Suppressor macrophage (primary cell): ENCODE measurements at places on chromosomes 4 and X.

GRCh38 chrX:19774905-19775304 is 112.5 kb downstream of the SH3KBP1 start:
- DNase-seq, result no peak

GRCh38 chr4:7672601-7673000 is 237.9 kb upstream of the PSAPL1 start:
- no peak for DNase-seq

DNA sequence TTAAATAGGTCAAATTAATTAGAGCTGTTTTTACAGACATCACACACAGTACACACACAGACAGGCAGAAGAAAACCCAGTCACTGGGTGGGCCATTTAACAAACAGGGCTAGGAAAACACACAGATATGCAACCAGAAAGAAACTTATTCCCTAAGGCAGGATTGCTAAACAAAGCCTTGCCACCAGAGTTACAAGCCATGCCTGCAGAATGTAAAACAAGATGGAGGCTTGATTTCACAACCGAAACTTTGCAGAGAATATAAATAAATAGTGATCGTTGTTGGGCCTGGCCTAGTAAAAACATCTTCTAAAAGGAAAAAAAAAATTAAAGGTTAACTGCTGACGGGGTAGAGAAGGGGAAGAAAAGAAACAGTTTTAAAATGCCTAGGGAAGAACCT is 212.3 kb downstream of the NAP1L3 start:
- no peak for DNase-seq

GRCh38 chrX:10545882-10546281 is 74.5 kb downstream of the MID1 start:
- no peak for DNase-seq

DNA sequence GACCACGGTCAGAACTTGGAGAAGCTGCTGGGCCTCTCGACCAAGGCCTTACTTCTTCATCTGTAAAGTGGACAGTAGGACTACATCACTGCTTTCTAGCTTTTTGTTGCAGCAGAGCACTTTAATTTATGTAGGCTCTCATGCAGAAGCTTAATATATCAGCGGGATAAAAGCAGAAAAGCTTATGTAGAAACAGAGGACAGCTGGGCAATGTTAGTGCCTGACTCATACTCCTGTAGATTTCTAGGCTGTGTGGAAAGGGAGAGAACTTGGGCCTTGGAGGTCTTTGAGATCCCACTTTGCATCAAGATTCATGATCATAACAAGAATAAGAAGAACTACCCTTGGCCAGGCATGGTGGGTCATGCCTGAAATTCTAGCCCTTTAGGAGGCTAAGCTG is 91.2 kb downstream of the ARHGAP10 start:
- DNase-seq, result no peak

- DNase-seq, result peak; percentile 34
Observed at GRCh38 chrX:143437439-143437838, 79.8 kb downstream of the SPANXN3 start.

DNA sequence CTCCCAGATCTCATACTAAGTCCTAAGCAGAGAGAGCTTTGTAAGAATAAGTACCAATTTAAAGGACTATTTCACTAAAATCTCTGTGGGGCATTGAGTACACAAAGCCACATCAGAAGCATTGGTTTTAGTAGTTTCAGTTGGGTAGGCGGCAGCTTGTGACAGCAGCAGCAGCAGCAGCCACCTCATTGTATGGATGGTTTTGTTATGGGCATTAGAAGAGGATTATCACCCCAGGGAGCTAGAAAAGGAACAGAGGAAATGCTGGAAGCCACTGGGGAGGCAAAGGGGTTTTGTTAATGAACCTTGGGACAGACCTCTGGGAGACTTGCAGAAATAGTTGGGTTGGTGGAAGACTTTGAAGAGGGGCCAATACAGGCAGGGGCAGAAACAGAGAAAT is 93.9 kb upstream of the FRMPD3 start:
- no peak for DNase-seq

DNA sequence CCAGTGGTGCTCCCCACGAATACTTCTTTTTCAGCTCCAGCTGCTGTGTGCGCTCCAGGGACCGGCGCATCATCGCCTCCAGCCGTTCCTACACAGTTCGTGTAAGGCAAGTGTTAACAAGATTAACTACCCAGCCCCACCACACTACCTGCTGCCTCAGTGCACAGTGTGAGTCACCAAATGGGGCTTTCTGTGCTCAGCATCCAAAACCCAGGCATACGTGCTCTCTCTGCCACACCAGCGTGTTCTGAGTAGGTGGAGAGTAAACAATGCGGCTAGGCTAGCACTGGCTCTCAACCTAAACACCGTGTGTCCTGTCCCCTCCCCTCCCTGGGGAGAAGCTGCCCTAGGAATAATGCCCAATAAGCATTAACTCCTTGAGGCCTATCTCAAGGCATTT is 60.0 kb downstream of the MAP7D2 start:
- no peak for DNase-seq

DNA sequence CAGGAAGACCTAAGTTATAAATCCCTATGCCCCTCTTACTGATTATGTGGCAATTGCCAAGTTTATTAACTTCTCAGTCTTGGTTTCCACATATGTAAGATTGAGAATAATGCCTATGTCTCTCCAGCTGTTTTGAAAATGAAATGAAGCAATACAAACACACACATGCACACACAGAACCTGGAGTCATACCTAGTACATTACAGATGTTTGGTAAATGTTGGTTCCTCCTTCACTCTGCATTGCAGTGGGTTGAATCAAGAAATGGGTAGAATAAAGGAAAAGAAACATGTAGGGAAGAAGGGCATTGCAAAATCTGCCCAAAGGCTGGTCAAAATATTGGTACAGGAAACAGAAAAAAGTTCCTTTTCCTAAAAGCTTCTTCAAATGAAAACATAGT is 309.9 kb upstream of the EMCN start:
- no peak for DNase-seq

- no peak for DNase-seq
Observed at GRCh38 chr4:69782651-69783310, 22.4 kb upstream of the SULT1B1 start.

DNA sequence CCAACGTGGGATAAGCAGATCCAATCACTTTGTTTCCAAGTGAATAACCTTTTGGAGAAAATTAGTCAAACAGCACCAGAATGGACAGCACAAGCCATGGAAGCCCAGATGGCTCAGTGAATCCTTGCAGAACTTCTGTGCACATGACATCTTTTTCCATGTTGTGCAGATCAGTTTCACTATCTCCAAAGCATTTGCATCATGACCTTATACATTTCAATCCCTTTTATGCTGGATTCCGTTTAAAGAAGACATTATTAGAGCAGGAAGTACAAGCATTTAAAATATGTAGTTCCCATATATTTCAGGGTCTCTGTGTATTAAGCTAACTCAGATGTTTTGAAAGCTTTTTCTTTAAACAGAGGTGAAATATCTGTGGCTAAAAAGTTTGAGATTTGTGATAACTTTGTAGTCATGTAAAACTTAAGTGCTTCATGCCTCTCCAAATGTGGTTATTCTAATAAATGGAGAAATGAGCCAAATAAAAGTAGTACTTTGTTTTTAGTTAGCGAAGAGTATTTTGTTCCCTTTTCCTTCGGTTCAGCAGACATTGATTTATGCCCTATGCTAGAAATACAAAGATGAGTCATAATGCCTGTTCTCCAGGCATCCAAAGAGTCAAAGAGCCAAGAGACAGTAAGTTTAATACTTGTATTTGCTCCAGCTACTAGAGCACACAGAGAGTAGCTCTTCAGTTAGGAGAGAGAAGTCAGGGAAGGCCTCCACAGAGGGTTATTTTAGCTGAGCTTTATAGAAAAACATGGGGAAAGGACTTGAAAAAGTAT is 39.0 kb downstream of the PLAC8 start:
- peak; percentile 17 for DNase-seq

GRCh38 chr4:38800366-38800765 is 4.2 kb downstream of the TLR1 start:
- DNase-seq, result no peak
